ENCODE measurements at places on chromosomes 2 and 18.

GRCh38 chr2:219661955-219662395 is 34.5 kb downstream of the SLC4A3 start:
- DNase-seq, result no peak

- no peak for DNase-seq
Measured at GRCh38 chr2:85257359-85257969, 70.3 kb downstream of the TGOLN2 start.

GRCh38 chr2:119221609-119222008 is 2.0 kb upstream of the STEAP3 start:
- no peak for DNase-seq

DNA sequence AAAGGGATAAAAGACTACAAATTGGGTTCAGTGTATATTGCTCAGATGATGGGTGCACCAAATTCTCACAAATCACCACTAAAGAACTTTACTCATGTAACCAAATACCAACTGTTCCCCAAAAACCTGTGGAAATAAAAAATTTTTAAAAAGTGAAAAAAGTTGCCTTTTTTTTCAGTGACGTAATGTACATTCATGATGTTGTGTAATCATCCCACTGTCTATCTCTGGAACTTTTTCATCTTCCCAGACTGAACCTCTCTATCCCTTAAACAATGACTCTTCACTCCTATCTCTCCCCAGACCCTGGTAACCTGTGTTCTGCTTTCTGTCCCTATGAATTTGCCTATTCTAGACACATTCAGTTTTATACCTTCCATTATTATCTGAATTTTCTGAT is 19.0 kb upstream of the GALR1 start:
- no peak for DNase-seq

DNA sequence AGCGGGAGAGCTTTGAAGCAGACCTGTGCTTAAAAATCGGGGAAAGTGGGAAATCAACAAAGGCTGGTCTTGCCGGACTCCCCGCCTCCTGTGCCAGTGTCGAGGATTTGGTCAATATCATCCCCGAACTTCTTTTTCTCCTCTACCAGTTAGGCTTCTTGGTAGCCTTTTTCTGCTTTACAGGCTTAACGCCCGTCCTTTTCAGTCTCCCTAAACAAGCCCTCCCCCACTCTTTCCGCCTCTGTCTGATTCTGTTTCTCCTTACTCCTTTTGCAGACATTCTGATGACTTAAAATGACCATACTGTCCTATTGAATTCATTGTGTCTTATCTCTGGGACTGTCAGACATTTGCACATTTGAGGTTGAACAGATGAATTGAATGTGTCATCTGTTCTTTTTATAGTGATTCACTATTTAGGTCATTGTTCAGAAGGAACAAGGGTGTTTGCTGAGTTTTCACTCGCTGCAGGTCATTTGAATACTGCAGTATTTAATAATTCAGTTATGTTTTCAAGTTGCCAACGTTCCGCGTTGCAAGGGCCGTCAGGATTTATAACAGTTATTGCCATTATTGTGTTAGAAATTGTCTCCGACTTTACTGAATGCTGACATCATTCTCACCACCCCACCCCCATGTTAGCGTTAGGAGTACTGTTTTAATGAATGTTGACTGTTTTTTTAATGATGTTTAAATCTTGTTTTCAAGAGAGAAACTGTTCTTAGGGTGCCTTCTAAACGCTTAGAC is 1.1 kb downstream of the ITGAV start:
- DNase-seq, result no peak

GRCh38 chr2:3872451-3872850 is 169.1 kb downstream of the DCDC2C start:
- DNase-seq, result no peak

DNA sequence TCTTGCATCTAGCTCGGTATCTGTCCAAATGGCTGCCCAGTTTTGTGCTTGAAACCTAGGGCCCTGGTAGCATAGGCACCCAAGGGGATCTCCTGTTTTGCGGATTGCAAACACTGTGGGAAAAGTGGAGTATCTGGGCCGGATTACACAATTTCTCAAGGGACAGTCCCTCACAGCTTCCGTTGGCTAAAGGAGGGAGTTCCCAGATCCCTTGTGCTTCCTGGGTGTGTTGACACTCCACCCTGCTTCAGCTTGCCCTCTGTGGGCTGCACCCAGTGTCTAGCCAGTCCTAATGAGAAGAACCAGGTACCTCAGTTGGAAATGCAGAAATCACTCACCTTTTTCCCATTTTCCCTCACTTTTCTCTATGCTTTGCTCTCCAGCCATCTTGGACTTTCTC is 35.5 kb downstream of the RPRM start:
- DNase-seq, result no peak

- DNase-seq, result no peak
Measured at GRCh38 chr2:224159345-224159928, 120.4 kb upstream of the SERPINE2 start.

DNA sequence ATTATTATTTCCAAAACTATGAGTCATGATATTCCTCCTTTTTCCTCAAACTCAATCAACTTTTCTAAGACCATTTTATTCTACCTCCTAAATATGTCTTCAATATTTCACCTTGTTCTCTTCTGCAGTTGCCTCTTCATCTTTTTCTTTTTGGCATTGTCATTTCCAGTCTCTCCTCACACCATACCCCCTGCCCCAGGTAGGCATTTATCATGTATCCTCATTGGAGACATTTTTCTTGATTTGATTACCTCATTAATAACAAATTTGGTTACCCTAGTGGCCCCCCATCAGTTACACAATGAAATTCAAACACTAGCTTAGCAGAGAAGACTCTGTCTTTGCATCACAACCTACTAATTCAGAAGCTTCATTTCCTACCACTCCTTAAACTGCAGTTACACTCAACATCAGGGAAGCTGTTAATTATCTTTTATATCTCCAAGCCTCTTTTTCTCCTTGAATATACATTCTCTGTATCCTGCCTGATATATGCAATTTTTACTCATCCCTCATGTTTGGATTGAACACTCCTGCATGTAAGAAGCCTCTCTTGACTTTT is 133.0 kb downstream of the IKZF2 start:
- no peak for DNase-seq

DNA sequence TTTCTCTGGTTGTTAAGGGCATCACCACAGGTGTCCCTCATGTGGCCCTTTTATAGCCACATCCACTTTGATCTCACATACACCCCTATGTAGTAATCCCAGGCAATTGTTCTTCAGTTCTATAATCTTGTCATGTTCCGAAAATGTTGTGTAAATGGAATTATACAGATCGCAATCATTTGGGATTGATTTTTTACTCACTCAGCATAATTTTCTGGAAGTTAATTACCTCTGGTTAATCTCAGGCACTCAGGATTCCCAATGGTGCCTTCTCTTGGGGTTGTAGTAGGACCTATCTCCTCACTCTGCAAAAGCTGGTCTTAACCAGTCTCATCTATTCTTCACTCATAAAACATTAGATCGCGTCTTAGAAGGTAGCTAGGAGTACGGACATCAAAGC is 1549.6 kb upstream of the DDX18 start:
- no peak for DNase-seq

DNA sequence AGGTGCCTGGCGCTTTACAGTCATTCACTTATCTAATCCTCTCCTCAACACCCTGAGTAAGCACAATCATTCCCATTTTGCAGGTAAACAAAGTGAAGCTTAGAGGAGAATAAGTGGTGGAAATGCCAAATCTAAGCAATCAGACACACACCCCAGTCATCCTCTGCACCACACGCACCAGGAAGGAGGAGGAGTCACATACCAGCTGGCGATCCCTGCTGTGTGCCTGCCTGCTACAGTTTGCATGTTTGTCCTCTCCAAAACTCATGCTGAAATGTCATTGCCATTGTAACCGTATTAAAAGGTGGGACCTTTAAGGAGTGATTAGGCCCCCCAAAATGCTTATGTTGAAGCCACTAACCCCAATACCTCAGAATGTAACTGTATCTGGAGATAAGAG is 93.7 kb downstream of the LOXHD1 start:
- no peak for DNase-seq

GRCh38 chr18:56684277-56684676 is 33.1 kb downstream of the WDR7 start:
- no peak for DNase-seq

DNA sequence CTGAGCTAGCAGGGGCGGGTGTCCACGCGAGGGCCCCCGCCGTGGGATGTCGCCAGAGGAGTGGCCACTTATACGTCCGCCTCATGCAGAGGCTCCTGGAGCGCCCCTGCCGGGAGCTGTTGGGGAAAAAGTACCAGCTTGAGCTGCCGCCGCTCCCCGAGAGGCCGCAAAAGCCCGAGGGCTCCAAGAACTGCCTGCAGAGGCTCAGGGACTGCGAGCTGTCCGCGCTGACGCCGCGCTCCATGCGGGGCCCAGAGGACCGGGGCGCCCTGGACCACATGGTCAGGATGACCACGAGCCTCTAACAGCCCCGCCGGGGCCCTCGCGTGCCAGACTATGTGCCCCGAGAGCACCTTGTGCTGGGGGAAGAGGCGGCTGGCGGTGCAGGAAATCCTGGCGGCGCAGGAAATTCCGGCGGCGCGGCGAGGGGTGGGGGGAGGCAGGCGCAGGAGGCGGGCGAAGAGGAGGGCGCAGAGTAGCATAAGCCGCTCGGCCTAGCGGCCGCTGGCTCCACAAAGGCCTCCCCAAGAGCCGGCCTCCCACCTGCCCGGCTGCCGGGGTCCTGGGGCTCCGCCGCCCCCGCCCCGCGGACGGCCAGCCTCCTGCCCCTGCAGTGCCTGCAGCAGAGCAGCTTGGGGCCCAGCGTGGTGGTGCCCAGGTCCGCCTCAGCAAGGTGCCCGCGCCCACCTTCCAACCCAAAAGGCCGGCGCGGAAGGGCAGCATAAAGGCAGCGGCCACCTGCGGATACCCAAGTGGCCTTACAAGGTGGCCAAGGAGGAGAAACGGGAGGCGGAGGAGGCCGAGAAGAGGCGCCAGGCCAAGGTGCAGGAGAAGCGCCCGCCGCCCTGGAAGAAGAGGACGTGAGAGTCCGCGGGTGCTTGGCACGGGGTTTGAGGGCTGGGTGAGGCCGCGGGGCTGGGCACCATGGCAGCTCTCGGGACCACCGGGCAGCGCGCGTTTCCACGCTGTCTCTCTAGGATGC is 42.1 kb upstream of the TRIM43B start:
- DNase-seq, result peak; percentile 32

DNA sequence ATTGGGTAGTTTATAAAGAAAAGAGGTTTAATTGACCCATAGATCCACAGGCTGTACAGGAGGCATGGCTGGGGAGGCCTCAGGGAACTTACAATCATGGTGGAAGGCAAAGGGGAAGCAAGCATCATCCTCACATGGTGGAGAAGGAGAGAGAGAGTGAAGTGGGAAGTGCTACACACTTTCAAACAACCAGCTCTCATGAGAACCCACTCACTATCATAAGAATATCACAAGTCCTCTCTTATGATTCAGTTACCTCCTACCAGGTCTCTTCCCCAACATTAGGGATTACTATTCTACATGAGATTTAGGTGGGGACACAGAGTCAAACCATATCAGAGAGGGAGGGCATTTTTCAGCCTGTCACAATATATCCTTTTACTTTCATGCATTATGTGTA is 22.7 kb upstream of the DOCK10 start:
- DNase-seq, result no peak

DNA sequence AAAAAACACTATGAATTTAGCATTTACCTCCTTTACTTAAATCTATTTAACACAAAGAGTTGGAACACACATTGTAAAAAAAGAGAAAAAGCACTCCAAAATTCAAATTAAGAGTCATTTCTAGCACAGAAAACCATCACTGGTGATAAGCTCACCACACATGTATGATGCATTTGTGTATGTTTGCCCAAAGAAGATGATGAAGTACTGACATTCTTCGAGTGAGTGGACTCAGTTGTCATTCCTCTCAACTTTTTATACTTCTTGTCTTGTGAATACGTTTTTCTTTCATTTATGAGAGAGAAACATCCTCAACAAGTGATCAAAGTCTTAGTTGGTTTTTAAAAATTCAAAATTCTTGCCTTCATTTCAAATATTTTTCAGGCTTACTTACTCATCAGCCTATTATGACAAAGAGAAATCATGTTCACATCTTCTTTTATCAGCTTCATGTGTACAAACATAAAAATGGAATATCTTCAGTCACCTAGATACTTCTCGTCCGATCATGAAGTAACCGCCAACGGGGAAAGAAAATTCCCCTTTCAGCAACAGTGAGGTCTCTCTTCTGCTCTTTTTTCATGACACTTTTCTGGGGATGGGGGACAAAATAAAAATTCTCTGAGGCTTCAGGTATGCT is 1.5 kb downstream of the DSEL start:
- DNase-seq, result no peak

DNA sequence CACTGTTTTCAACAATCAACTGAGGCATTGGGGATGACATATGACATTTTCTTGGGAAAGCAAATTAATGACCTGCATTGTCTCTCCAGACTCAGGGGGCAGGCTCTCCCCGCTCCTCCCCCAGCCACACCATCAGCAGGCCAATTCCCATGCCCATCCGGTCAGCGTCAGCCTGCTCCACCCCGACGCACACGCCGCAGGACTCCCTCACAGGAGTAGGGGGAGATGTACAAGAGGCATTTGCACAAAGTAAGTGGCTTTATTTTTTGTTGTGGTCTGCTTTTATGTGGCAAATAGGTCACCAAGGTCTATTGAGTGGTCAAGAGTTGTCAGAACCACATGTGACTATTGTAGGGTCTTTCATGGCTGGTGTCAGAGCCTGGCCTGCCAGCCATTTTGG is 165.1 kb downstream of the DTNA start:
- DNase-seq, result no peak

DNA sequence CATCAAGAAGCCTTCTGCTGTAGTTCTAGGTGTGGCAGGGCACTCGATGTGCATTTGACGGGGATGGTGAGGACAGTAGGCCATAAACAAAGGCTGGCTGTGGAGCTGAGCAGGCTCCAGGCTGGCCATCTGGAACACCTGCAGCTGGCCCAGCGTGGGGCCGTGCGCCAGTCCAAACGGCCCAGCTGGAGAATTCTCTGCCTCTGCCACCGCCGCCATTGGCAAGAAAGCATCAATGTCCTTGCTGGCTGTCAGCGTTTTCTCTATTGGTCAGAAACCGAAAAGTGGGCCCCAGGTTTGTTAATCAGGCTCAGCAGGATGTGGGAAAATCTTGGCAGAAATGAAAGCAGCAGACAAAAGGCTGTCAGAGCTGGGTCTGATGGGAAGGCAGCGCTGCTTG is 24.0 kb upstream of the CTIF start:
- DNase-seq, result no peak
